ENCODE measurements at places on chromosomes 11 and 22.

DNA sequence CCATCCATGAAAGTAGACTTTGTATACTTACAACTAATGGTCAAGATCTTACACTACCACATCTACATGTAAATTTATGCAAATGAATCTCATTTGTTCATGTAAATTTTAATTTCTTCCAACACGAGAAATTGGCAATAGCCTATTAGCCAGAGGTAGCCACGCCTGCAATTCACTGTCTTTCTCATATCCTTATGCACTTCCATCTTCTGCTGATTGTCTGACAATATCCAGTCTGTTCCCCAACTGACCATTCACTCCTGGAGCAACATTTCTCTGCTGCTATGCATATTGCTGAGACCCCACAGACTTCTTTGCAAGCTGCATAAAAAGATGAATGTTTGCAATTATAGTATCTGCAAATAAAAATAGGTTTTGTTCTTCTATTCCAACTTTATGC lies 2.5 kb downstream of the NNMT start:
- no peak for DNase-seq

DNA sequence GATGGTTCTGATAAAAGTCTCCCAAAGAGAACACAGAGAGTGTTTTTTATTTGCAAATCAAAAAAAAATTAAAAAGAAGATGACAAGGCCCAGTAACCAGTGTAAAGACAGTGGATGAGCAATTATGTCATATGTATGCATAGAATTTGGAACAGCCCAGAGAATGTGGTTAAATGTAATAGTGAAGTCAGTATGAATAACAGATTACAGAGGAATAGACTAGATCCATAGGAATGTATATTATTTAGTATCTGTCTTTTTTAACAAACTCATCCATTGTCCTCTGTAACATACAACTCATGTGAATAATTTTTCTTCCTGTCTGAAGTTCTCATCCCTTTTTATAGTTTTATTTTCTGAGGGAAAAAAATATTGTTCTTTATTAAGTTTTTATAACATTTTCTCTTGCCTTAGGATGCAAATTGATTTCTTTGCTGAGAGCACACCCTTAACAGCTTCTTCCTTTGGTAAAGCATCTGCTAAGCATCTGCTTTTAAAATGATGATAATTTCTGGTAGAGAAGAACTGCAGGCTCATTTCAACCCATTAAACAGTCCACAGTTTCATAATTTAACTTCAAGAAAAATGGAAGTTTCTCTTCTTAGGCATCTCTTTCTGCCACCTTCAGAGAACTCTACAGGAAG lies 266.5 kb upstream of the MTNR1B start:
- no peak for DNase-seq

DNA sequence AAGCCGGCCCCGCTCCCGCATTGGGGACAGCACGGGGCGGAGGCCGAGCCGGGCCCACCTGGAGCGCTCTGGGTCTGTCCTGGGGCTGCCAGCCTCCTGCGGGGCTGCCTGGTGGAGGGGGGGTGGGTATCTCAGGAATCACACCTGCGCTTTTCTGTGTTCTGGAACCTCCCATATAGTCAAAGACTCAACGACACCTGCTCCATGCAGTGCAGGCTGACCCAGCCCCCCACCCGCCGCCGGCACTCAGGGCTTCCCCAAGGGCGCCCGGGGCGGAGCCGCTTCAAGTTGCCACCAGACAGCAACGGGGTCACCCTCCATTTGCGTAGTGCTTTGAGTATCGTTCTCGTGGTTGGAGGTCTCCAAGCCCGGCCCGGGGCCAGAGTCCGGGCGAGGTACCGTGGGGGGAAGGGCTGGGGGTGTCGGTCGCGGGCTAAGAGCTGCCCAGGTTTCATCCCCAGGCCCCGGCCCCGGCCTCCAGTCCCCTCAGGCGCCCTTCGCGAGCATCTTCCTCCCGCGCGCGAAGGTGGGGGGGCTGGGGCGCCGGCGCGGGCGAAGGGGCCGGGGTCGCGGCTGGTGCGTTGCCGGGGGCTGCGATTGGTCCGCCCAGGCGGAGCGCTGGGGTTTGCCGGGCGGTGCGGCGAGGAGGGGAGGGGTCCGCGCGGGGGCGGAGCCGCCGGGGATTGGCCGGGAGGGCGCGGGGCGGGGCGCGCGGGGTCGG lies 6.6 kb downstream of the TSPAN4 start:
- DNase-seq: no peak

DNA sequence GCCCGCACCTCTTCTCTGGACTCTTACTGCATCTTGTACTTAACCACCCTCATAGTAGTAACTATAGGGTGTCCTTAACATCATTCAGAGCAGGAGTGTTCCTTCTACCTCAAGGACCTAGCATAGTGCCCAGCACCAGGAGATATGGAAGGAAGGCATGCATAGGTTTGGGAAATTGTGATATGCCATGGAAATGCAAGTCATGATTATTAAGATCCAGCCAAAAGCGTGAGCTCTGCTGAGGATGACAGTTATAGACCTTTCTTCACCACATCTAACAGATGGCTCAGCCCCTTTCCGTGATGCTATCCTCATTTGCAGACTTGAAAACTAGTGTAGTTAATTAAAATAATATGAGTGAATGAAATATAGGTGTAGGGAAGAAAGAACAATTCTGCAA lies 746.1 kb downstream of the NTM start:
- no peak for DNase-seq

GRCh38 chr11:119366690-119367620 lies 14.5 kb downstream of the USP2 start:
- no peak for DNase-seq

All from NCI-H2107 (cell line).